NCI-H1048 (cell line): ENCODE measurements at places on chromosomes 6 and 20.

GRCh38 chr6:37134036-37134395 lies 35.9 kb upstream of the PIM1 start:
- DNase-seq: no peak

DNA sequence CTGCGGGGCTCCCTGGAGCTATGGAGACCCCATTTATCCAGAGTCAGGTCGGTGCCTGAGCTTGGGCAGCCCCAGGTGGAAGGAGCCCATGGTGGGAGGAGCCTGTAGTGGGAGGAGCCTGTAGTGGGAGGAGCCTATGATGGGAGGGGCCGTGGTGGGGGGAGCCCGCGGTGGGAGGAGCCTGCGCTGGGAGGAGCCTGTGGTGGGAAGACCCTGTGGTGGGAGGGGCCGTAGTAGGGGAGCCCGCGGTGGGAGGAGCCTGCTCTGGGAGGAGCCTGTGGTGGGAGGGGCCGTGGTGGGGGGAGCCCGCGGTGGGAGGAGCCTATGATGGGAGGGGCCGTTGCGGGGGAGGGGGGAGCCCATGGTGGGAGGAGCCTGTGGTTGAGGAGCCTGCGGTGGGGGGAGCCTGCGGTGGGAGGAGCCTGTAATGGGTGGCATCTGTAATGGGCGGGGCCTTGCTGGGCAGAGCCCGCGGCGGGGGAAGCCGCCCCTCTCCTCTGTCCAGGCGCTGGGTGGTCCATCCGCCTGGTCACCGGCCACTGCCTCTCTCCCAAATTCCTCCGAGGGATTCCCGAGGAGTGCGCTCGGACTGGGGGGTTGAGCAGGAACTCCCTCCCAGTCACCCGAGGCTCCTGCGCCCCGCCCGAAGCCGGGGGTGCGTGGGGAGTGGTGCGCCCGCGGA lies 567 bp upstream of the FNDC11 start:
- peak; percentile 70 for DNase-seq

DNA sequence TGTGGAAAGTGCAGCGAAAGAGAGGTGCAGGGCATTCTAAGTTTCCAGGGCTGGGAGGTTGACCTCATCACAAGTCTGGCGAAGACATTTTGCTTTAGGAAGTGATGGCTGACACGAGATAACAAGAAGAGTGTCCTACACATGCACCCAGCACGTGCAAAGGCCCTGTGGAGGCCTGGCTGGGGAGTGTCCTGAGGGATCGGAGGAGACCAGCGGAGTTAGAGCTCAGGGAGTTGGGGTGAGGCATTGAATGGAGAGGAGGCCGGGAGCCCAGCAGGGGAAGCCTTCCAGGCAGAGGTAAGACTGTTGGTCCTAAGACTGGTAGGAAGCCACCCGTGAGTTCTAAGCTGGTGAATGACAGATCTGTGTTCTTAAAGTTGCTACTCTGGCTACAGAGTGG lies 58.4 kb downstream of the PPP1R14C start:
- no peak for DNase-seq

DNA sequence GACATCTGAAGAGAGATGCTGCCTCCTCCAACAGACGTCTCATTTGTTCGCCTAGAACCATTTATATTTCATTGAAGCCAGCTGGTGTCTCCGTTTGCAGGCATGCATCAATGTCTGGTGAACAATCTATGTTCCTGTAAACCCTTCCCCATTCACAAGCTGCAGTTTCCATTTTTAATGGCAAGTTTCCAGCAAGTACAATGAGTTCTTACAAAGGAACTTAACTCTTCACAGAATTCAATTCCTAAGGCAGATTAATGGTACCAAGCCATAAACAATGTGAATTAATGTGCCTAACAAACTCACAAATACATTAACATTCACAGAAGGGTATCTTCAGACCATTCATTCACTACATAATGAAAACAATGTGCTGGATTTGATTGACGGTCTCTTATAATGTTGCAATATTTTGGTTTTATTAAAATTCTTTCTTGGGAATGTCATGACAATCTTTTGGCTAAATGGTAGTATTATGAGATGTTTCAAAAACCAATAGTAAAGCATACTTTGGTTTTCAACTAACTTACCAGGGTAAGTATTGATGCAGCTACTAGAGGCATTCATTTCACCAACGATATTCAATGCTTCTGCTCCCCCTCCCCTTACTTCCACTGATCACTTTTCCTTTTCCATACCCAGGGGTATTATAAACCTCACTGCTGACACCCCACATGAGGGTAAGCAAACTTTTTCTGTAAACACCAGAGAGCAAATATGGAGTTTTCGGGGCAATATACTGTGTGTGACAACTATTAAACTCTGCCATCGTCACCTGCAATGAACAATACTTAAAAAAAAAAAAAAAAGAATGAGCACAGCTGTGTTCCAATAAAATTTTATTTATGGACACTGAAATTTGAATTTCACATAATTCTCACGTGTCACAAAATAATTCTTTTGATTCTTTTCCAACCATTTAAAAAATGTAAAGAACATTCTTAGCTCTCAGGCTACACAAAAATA lies 4.2 kb downstream of the AKIRIN2 start:
- DNase-seq: no peak

- DNase-seq: no peak
Observed at GRCh38 chr6:40036186-40036585, 101.9 kb upstream of the MOCS1 start.
